Right kidney (tissue), 9 donors: ENCODE measurements at places on chromosomes 13 and 19.

DNA sequence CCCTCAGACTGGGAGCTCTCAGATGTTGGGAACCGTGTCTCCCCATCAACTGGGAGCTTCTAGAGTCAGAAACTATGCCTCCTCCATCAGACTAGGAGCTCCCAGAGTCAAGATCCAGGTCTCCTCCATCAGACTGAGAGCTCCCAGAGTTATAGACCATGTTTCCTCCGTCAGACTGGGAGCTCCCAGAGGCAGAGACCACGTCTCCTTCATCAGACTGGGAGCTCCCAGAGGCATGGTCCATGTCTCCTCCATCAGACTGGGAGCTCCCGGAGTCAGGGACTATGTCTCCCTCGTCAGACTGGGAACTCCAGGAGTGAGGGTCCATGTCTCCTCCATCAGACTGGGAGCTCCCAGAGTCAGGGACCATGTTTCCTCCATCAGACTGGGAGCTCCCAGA, 10.0 kb downstream of the CEACAM16 start:
- DNase-seq = no peak

- no peak for DNase-seq
Observed at GRCh38 chr13:46881621-46882020, 15.2 kb downstream of the HTR2A start.

DNA sequence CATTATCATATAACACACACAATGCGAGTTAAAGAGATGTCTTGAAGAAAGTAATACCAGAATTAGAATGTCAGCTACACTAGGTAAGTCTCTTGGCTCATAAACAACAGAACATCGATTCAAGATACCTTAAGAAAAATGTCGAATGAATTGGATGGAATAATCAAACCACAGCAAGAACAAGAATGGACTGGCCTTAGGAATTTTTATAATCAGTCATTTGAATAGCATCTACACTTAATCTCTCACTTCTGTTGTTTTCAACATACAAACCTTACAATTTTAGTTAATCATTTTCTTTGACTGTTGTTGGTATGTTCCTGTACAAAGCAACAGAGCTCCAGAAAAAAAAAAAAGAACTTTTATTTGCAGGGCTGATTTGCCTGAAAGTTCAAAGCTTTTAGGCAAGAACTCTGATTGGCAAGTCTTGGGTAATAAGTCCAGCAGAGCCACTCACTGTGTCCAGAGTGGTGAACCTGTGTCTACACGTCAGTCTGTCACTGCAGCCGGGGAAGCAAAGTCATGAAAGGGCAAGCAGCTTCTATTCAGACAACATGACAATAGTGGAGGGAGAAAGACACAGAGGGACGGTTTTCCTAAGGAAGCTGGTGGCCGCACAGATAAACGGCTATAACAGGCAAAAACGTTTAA, 1026.1 kb upstream of the MIR17HG start:
- no peak for DNase-seq

DNA sequence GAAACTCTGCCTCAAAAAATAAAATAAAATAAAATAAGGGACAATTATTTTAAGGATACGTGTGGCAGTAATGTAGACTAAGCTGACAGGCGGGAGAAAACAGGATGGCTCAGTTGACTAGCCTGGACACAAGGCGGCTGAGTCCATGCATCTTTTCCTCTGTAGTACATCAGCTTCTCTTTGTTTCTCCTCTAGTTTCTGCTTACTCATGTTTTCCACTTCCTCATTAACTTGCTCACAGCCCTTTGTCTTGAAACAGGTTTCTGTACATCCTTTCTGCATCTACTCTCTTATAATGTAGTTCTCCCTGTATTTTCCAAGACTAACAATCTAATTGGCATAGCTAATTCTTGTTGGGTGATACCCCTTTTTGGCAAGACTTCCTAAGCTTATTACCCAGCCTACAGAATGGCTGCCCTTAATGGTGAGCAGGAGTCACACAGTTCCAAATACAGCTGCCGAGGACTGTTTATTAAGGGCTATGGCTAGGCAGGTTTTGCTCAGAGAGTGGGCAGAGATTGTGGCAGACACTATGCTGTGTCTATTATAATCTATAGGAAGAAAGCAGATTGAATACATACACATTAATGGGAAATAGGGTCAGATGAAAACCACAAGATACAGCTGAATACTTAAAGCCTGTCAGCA, 58.7 kb upstream of the KLF5 start:
- no peak for DNase-seq

DNA sequence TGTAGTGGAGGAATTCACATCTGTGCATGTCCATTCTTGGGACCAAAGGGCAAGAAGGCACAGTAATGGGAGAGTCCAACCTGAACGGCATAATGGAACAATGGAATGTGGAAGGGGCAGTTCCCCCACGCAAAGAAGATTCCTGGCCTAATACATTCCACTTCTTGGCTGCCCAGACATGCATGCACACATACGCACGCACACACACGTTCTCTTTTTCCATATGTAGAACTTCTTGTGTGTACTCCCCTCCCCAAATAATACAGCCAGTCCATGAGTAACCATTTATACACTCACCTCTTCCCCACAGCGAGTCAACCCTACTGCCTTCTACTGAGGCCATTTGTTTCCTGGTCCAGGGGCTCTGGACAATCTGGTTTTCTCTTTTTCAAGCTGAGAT, 6.0 kb upstream of the STK24 start:
- no peak for DNase-seq

DNA sequence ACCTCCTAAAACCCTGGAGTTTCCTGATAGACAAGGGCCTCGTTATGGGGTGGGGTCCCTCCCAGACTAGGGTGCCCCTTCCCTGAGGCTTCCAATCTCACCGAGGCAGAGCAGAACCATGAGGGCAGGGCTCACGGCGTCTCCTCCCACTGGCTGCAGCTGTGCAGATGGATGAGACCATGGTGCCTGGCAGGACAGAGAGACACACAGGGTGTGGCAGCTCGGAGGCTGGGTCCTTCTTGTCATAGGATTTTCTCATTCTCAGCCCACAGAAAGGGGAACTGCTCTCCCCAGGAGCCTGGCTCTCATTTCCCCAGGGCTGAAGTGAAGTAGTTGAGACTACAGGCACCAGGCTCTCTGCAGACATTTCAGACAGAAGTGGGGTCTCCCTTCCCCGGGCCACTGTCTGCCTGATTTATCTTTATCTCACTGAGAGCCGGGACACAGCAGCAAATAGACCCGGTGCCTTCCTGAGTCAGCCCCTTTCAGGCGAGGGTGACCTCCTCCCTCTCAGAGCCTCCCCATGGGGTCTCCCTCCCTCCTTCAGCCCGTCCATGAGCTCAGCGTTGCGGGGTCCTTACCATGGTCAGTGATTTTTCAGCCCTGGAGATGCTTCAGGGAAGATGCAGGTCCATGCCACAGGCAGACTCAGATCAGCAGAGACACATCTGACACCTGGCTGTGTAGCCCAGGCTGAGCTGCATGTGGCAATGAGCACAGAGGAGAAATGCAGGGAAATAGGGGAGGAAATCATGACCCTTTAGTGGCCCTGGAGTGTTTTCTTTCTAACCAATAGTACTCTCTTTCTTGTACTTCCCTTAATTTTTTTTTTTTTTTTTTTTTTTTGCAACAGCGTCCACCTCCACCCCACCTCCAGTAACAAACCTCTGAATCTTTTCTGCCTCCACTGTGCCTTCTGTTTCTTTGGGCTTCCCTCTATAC, at the start of gene LILRA5:
Gene LILRA5 (minus strand): TSS at position 731 of the 942 bp plus-strand sequence. CDS start 147 bp downstream, at position 584.
- DNase-seq = no peak
